Endodermal cell (in vitro differentiated cells): ENCODE measurements at places on chromosomes 3 and 15. TPM values are rescaled to one million over a fixed set of nuclear protein-coding genes. Genes with fewer than 3 reads are reported as not detected.

GRCh38 chr3:8499181-8499611 is 2.4 kb upstream of the LMCD1 start:
- peak; percentile 66 for DNase-seq

GRCh38 chr3:193057616-193058015 is 140.0 kb upstream of the MB21D2 start:
- DNase-seq, result no peak

DNA sequence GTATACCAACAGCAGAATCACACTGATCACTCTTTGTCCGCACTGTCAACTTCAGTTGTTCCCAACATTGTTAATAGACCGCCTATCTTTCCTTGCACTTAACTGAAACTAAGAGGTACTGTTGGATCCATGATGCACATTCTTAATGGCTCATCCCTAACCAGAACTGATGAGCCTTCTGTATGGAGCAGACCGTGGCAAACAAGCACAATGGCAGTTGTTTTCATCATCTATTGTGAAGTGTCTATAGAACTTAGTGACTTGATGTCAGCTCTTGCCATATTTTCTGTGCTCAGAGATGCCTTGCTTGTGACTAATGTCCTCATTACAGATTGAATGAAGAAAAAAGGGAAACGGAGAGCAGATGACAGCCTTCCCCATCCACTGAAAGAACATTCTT is 347.4 kb downstream of the NLGN1 start:
- DNase-seq, result no peak

GRCh38 chr15:34314491-34315490 is 22.8 kb downstream of the SLC12A6 start:
- DNase-seq, result no peak

- DNase-seq, result no peak
These were observed 424.6 kb downstream of the ZBTB20 start for GRCh38 chr3:114722530-114722929.

- peak; percentile 89 for DNase-seq
These were observed 6.4 kb upstream of the TBC1D21 start for GRCh38 chr15:73866881-73867410.

DNA sequence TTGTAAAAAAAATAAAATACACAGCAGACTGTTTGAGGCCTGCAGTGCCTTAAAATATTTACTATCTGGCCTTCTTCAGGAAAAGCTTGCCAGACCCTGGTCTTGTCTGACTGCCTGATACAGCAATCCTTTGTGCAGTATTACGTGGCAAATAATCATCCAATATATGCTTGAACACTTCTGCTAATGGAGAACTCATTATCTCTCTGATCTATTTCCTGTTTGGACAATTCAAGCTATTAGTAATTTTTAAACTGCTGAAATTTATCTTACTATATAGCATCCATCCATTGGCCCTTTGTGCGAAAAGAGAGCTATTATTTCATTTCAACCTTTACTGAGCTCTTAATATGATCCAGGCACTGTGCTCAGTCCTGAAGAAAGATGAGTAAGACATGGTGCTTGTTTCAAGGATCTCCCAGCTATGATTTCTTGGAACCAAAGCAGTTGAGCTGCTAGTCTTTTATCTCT is 15.9 kb downstream of the ATG7 start:
- DNase-seq, result no peak

GRCh38 chr3:17678116-17678741 is 64.2 kb downstream of the TBC1D5 start:
- no peak for DNase-seq

DNA sequence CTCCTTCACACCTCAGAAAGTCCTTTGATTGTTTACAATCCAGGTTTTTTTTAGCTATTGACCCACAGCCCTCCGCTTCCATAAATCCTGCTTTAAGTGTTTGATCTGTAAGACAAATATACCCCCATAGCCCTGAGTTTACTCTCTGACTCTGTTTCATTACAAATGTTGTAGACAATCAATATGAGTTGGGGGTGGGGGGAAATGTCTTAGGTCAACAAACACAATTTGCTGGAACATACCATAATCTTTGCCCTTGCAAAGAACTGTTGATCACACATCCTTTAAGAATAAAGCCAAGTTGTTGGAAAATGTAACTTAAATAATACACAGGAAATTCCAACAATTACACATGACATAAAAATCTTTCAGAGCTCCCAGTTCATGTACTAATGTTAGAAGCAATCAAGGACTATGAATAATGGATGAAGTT is 301.8 kb upstream of the SEMA6D start:
- no peak for DNase-seq

PLA2G4E gene
- total RNA-seq, result not detected in 3 replicates

STXBP5L gene
- total RNA-seq, result 0.97 and 1.6 TPM in 2 replicates

VPS33B gene
- 24.4 and 25.0 TPM in 2 replicates for total RNA-seq

KCNMB2 gene
- not detected in 3 replicates for total RNA-seq

STRIT1 gene
- not detected in 3 replicates for total RNA-seq
